ENCODE measurements at places on chromosomes 11 and 22.

GRCh38 chr11:16380941-16381568, 24.7 kb upstream of the SOX6 start:
- no peak for DNase-seq

GRCh38 chr11:8090756-8091155, 9.7 kb downstream of the TUB start:
- no peak for DNase-seq

DNA sequence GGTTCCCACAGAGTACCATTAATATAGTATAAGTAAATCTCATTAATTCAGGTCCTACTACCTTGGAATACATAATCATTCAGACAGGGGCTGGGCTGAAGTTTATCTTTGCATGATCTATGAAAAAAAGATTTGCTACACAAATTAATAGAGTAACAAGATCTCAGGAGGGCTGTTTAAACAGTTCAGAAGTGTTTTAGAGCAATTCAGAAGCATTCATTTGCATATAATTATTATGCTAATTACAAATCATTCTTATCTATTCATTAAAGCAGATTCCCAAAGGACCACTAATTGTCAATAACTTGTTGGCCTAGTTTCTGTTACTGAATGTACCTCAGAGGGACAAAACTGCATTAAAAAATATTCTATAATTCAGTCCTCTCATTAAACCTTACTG, 40.5 kb downstream of the PITPNB start:
- no peak for DNase-seq

- no peak for DNase-seq
These were observed 72.4 kb downstream of the ZNRF3 start for GRCh38 chr22:28955817-28956216.

DNA sequence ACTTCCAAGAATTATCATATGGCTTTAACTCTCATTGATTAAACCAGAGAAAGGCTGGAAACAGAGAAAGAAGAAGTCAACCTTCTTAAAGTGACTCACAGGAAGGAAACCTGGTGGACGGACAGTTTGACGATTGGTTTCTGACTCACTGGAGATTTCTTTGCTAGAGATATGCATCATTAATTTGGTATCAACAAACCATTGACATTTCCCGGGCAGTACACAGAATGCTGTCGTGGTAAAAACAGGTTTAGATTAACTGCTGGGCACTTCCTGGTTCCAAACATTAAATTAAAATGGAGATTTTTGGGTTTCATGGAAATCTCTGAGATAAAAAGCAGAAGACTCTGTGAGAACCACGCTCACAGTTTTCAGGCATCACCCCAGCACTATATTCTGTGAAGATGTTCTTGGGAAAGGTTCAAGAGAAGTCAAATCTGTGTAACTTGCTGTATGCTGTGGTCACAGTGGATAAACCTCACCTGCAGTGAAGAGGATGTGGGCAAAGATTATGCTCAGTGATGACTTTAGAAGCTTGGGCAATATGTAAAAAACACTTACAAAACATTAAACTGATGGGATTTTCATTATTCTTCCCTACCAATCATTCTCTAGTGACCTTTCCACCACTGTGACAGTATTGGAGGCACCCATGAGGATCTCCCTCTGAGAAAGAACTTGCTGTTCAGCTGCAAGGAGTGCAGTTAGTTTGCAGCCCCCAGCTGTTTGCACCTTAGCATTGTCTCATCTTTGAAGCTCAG, 61.1 kb upstream of the CD44 start:
- no peak for DNase-seq

DNA sequence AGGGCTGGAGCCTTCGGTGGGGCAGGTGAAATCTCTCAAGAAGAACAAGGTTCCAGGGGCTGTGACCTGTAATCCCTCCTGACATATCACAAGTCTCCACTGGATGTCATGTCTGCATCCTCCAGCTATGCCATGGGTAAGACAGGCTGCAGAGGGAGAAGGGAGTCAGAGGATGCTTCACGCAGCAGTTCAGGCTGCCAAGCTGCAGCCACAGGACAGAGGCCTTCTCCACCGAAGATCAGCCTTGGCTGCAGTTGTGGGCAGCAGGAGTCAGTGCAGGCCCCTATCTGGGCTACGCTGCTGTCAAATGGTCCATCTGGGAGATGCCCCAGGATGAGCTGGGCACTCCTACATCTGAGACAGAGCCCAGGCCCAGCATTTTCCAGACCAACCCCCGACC, 25.0 kb downstream of the DKK3 start:
- DNase-seq: no peak

- DNase-seq: no peak
These were observed 2.5 kb upstream of the CAPRIN1 start for GRCh38 chr11:34049028-34049427.

DNA sequence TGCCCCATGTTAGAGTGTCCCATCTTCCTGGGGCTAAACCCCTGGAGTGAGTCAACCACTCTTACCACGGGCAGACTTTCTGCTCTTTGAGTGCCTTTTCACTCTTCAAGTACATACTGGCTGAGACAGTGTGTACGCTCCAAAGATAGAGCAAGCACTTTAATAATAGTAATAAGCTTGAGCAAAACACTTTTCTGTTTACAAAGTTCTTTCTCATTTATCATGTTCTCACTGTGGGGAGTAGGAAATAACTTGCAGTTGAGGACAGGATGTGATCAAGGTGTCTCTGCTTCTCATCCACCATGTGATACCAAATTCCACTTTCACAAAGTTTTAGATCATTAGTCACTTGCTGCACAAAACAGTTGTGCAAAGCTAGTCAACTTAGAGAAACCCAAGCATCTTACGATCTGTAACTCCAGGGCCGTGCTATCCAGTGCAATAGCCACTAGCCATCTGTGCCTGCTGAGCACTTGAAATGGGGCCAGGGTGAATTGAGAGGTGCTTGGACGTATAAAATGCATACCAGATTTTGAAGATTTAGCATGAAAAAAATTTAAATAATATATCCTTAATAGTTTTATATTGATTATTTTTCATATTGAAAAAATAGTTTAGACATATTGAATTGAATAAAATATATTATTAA, 135.3 kb downstream of the KIF18A start:
- DNase-seq: no peak

GRCh38 chr11:73729594-73730206, 31.2 kb downstream of the RAB6A start:
- no peak for DNase-seq

DNA sequence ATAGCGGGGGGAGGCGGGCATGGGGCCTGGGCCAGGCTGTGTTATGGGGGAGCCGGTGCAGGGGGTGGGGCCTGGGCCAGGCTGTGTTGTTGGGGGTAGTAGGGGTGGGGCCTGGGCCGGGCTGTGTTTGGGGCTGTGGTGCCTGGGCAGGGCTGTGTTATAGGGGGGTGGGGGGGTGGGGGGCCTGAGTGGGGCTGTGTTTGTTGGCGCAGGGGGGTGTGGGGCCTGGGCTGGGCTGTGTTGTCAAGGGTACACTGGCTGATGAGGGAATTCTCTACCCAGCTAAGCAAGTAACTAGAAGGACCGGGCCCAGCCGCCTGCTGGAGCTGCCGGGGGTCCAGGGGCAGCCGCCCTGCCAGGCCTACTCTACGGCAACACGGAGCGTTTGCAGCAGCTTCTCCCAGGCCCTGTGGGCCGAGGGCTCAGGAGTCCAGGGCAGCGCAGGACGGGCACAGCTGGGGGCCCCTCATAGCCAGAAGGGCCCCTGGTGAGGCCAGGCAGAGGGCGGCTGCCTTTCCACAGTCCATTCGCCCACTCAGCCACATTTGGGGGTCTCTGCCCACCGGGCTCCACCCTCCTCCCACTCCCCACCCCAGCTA, 10.1 kb upstream of the PIM3 start:
- no peak for DNase-seq

DNA sequence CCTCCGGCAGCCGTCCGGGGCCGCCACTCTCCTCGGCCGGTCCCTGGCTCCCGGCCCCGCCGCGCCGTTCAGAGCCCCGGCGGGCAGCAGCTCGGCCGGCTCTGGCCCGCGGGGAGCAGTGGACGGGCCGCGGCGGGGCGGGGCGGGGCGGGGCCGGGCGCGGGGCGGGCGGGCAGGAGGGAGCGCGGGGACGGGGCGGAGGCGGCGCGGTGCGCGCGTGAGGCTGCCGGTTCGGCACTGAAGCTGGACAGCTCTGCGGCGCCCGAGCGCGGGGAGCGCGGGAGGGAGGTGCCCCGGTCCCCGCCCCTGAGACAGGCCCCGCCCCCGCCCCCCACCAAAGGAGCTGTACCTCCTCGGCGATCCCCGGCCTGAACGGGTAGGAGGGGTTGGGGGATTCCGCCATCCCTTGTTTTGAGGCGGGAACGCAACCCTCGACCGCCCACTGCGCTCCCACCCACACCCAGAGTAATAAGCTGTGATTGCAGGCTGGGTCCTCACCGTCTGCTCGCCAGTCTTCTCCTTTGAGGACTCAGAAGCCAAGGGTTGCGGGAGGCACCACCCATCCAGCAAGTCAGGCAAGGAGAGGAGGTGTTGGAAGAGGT, at the start of gene DRD2:
Gene DRD2, minus strand, starts transcription at position 239 of the 602 bp plus-strand sequence. CDS start 50,747 bp downstream, outside the sequence.
- peak; percentile 38 for DNase-seq

GRCh38 chr11:82898241-82898640, 2.0 kb downstream of the PRCP start:
- no peak for DNase-seq

DNA sequence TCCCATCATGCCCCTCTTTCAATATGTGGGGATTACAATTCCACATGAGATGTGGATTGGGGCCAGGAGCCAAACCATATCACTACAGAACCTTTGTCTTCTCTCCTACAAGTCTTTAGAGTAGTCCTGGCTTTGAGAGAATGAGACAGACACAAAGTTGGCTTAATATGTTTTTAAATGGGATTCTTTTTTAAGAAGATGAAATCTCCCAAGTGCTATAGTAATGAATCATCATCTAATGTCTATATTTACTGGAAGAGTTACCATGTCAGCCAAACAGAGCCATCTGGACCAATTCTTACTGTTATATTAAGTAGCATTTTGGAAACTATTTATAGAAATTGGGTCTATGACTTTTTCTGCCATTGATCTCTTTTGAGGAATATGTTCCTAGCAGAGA, 38.1 kb upstream of the CARD18 start:
- no peak for DNase-seq

DNA sequence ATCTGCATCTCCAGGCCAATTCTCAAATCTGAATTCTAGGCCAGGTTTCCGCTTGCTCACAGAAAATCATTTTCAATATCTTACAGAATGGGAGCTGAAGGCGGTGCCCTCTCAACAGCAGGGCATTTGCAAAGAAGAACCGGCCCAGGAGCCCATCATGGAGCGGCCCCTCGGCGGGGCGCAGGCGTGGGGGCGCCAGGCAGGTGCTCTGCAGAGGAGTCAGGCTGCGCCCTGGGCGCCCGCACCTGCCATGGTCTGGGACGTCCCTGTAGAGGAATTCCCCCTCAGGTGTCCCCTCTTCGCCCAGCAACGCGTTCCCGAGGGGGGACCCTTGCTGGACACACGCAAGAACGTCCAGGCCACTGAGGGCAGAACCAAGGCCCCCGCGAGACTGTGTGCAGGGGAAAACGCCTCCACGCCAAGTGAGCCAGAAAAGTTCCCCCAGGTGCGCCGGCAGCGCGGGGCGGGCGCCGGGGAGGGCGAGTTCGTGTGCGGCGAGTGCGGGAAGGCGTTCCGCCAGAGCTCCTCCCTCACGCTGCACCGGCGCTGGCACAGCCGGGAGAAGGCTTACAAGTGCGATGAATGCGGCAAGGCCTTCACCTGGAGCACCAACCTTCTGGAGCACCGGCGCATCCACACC, 11.5 kb downstream of the ZNF74 start:
- no peak for DNase-seq

DNA sequence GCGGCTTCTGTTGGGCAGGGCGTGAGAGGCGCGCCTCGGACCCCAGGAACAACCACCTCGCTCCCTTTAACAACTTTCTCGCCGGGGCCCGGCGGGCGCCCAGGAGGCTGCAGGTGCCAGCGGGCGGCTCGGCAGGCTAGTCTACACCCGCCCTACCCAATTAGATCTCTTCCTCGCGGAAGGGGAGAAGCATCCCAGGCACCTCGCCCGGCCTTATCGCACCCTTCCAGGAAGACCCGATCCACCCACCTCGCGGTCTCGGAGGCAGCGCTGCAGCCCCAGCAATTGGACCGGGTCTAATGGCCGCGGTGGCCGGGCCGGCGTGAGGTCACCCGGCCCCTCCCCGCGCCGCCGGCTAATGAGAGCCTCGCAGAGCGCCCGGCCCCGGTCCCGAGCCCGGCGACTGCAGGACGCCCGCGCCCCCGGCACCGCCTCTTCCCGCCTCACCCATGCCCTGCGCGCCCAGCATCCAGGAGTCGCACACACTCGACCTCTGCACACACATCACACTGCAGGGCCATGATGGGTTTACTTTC, at the start of gene PLAAT3:
Gene PLAAT3, minus strand, starts transcription at position 298 of the 536 bp plus-strand sequence. CDS start 419 bp downstream, outside the sequence.
- DNase-seq: peak; percentile 69

- no peak for DNase-seq
These were observed 335.3 kb upstream of the LUZP2 start for GRCh38 chr11:24161587-24161986.

DNA sequence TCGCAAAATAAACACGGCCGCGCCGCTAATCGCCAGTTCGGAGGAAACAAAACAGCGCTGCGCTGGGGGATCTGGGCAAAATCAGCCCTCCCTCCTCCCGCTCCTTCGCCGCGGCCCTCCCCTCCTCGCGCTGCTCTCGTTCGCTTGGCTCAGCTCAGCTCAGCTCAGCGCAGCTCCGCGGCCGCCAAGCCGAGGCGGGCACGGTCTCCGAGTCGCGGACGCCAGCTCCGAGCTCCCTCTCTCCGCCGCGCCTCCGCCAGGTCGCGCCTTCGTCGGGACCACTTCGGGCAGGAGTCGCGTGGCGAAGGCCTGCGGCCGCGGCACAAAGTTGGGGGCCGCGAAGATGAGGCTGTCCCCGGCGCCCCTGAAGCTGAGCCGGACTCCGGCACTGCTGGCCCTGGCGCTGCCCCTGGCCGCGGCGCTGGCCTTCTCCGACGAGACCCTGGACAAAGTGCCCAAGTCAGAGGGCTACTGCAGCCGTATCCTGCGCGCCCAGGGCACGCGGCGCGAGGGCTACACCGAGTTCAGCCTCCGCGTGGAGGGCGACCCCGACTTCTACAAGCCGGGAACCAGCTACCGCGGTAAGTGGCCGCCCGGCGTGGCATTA, at the start of gene SPON1:
Gene SPON1, plus strand, starts transcription at position 162 of the 607 bp plus-strand sequence. Its CDS starts 182 bp downstream, at position 344.
- DNase-seq: peak; percentile 65

GRCh38 chr22:22201185-22201929, 43.2 kb upstream of the VPREB1 start:
- no peak for DNase-seq

GRCh38 chr11:76892306-76892705, 31.6 kb downstream of the ACER3 start:
- DNase-seq: peak; percentile 17

DNA sequence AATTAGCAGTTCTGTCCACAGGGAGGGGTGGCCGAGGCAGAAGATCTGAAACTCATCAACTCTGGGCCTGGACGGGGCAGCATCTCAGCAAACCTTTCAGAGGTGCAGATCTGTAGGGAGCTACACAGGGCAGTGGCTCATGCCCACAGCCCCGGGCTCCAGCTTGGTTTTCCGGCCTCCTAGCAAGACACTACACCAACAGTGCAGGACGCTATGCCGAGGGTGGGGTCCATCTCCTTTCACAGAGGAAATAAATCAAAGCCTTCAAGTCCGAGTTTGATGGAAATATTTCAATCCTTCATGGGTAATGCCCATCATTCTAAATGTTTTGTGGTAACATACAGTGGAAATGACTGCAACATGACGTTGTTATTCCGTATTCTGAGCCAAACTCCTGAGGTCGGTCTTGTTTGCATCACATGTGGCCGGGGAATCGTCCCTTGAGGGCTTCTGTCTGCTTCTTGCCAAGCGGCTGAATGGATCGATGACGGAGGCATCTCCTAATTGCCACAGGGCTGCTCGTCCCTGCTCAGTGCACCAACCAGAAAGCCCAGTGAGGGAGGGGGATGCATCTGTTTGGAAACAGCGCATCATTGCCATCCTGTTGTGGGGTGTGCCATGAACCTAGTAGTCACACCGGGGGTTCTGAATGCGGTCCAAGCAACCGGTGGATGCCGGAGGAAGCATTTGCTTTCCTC, 30.0 kb downstream of the LINC01488 start:
- no peak for DNase-seq

GRCh38 chr11:108914211-108914610, 249.3 kb downstream of the DDX10 start:
- no peak for DNase-seq

All from frontal cortex (tissue), 4 donors.